Activated CD4-positive, alpha-beta T cell treated with anti-CD3 and anti-CD28 coated beads for 36 hours (primary cell): ENCODE measurements at places on chromosomes 4 and X.

- no peak for DNase-seq
Measured at GRCh38 chr4:168057412-168057811, 34.9 kb upstream of the ANXA10 start.

GRCh38 chr4:164536814-164537213 lies 217.1 kb upstream of the SMIM31 start:
- DNase-seq, result no peak

DNA sequence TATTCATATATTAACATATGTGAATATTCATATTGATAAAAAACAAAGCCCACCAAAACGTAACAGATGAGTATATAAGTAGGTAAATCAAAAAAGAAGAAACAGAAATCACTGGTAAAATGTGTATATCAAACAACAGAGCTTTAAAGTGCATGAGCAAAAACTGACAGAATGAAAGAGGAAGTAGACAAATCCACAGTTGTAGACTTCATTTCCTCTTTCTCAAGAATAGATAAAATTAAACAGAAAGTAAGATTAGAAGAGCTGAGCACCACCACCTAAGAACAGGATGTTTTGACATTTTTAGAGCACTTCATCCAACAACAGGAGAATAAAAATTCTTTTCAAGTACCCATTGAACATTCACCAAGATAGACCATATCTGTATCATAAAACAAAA lies 64.6 kb downstream of the CNKSR2 start:
- DNase-seq, result no peak

DNA sequence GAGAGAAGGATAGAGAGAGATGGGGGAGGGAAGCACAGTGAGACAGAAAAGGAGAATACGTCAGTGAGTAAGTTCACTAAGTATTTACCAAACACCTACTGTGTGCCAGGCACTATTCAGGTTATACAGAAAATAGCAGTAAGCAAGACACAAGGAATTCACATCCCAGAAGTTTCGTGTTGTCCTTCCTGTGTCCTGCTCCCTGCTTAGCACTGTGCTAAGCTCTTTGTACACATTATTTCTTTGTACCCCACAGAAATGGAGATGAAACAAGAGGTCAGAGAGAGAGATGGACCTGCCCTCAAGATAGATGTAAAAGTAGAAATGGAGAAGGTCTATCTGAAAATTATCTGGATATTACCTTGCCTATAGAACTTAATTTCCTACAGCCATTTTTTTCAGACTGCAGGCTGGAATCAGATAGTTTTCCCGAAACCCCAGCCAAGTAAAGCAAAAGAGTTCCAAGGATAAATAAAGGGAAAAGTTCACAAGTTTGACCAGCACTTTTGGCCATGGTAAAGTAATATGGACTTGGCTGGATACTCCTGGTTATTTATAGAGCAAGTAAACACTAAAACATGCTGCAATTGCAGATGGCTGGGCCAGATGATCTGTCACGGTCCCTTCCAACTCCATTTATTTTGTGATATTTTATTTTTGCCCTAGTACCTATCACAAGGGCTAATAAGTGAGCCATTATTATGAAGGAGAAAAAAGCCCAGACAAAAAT lies 353.7 kb upstream of the SLC7A11 start:
- DNase-seq, result no peak

DNA sequence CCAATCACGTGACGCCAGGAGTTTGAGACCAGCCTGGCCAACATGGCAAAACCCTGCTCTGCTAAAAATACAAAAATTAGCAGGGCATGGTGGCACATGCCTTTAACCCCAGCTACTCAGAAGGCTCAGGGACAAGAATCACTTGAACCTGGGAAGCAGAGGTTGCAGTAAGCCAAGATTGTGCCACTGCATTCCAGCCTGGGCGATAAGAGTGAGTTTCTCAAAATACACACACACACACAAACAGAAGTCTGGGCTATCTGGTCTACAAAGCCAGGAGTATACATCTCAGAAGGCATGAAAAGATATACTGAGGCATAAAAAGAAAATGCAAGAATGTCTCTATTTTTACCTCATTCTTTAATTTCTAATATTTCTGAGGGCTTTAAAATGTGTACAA lies 11.3 kb downstream of the YTHDC1 start:
- no peak for DNase-seq

DNA sequence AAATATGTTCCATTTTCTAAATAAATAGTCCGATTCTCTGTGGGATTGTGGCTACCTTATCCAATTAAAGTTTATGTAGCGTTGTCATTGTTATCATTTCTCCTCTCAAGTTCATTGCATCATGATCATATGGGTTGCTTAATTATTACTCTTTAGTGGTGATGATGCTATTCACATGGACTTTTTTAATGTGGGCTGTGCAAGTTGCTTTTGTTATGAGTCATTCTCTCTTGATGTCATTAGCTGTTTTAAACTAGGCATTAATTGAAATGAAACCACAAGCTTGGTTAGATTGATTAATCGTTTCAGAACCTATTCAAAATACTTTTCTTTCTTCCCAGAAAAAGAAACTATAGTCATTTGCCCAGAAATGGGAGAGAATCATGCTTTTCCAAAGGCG lies 38.2 kb downstream of the NHS start:
- DNase-seq, result no peak

DNA sequence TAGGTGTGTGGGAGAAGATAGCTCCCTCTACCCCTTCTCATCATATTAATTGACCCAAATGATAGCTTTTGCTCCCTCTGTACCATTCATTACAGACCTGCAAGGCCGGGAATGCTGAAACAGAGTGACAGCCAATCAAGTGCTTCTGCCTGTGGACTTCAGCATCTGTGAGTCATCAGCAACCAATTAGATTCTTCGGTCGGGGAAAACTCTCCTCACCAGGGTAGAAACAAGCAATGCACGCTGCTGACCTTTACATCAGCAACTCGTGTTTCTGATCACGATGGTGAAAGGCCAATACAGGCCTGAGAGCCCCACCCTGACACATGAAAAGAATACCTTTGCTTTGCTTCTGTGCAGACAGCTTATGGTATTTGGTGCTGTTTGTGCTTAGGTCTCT lies 347.2 kb upstream of the DDX53 start:
- DNase-seq, result no peak
